ENCODE measurements at places on chromosomes 3 and 15.

DNA sequence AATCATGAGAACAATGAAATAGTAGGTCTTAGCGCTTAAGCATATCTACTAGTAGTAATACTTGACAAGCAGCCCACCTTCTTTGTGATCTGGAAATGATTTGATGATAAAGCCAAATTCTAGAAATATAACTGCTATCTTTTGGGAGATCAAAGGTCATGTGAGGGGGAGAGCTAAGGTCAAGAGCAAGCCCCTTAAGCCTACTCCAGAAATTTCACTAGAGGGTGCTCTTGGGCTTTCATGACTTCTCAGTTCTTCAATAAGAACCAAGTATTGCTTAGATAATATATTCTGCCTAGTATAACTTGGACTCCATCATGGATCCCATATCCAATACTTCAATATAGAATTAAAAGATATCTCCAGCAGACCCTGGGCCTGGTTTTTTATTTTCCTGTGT lies 319.6 kb downstream of the ZBTB20 start:
- no peak for DNase-seq

- DNase-seq, result no peak
Measured at GRCh38 chr3:66099541-66100065, 60.9 kb upstream of the MAGI1 start.

DNA sequence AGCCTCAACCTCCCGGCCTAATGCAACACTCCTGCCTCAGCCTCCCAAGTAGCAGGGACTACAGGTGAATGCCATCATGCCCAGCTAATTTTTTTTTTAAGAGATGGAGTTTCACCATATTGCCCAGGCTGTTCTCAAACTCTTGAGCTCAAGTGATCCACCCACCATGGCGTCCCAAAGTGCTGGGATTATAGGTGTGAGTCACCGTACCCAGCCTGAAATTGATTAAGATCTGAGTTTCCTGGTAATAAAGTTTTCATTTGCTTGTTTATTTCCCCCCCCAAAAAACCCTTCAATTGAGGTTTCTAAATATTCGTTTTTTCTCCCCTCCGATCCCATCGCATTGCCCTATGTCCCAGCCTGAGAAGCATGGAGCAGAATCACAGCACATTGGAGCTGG lies 39.0 kb downstream of the HES1 start:
- no peak for DNase-seq

GRCh38 chr3:180617049-180617448 lies 15.1 kb downstream of the TTC14 start:
- no peak for DNase-seq

DNA sequence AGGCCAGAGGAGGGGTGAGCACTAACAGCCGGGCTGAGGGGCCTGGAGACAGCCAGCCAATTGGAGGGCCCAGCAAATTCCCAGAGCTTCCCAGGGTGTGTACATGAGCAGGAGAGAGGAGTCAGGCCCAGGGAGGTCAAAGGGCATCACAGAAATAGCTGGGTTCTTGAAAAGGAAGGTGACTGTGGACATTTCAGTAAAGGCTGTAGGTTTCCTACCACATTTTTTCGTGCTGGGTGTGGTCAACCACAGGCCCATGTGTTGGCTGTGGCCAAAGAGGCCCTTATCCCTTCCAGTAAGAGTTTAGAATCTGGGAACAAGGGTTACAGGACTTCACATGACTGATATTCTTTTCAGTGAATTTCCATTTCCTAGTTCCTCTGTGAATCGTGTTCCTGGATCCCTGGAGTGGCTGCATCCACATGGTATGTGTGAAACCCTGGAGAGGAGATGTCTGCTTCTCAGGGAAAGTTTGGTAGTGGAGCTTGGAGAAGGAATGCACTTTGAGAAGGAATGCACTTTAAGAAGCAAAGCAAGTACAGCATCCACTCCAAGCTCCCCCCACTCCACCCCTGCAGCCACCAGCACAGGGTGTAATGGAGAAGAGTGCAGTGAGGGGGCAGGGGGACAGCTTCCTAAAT lies 73.2 kb upstream of the HEG1 start:
- DNase-seq, result no peak

DNA sequence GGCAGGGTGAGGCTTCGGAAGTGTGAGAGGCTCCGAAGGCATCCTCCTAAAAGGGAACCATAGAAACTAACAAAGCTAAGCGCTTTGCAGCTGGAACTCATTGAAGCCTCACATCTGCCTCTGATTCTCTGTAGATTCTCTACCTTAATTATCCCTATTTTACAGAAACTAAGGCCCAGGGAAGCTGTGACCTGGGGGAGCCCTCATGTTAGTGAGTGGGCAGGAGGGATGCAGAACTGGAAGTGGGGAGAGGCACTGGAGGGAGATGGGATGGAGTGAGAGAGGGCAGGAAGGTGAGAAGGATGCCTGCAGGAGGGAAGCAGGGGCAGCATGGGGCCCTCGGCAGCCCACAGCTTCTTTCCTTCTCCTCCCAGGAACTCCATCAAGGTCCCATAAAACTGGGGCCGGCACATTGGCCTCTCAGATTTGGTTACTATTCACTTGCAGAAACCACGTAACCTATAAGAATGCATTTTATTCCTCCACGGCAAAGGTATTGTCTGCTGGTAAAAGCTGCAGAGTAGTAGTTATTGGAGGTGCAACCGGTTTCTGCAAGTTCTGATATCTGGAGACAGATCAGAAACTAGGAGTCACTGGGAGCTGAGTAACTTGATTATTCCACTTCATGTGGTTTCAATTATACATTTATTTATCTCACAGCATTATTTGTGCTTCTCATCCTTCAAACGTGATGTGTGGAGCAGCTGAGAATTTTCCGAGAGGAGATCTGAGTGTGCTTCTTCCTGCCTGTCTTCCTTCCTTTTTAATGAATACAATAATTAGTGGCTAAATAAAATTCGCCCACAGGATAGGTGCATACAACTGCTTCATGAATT lies 24.0 kb upstream of the CHCHD6 start:
- DNase-seq, result no peak

GRCh38 chr15:69513450-69513960 lies 60.9 kb downstream of the RPLP1 start:
- DNase-seq, result no peak

GRCh38 chr3:159250961-159251360 lies 449.1 kb downstream of the MFSD1 start:
- no peak for DNase-seq

- no peak for DNase-seq
Measured at GRCh38 chr3:13016083-13016720, 57.0 kb downstream of the IQSEC1 start.

DNA sequence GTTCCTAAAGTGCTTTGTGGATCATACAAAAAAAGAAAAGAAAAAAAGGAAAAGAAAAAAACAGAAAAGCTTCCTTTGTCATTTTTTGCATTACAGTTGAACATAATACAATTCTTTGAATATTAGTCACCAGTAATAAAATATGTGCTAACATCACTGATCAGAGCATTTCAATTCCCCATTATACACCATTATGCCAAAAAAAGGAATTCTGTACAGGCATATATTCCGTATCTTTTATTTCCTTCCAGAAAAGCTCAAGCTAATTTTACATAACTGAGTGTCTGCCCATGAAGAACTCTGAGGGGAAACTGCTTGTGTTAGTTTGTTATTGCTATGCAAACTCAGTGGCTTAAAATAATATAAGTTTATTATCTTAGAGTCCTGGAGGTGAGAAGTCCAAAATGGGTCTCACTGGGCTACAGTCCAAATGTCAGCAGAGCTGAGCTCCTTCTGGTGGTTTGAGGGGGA lies 377.9 kb downstream of the GAP43 start:
- DNase-seq, result no peak

- DNase-seq, result no peak
Measured at GRCh38 chr15:74041311-74041756, 41.0 kb downstream of the GOLGA6A start.

GRCh38 chr3:105822171-105823123 lies 46.4 kb downstream of the CBLB start:
- no peak for DNase-seq

DNA sequence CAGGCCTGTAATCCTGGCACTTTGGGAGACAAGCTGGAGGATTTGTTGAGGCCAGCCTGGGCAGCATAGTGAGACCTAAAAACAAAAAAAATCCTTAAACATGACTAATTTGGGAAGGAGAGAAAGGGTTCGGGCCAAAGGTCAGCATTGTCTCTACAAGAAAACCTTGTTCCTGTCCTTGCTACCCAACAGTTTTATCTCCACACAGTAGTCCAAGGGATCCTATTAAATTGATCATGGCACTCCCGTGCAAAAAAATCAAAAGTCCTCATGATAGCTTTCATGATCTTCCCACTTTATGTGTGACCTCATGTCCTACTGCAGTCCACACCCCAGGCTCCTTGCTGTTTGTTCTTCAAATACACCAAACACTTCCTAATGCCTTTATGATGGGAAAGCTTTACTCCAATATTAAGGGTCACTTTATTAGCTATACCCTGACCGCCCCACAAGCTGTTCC lies 4.2 kb downstream of the RPL15 start:
- no peak for DNase-seq

GRCh38 chr15:70268698-70269251 lies 171.1 kb upstream of the TLE3 start:
- no peak for DNase-seq

DNA sequence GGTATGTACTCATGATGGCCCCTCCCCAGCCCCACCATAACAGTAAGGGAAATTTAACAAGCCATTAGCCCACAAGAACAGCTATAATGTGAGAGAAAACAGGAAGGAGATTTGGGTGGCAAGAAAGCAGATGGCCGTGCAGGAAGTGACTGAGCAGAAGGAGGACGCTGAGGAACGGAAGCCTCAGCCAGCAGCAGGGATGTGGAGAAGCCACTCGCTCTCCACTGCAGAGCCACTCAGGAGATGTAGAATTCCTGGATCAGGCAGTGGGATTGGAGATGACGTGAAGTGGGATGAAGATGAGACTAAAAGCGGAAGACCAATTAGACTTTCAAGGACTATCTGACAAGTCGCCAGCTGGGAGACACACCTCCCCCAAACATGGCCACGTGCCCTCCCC lies 31.2 kb downstream of the PRR23E start:
- DNase-seq, result no peak

- no peak for DNase-seq
Measured at GRCh38 chr3:11591391-11592282, 52.1 kb downstream of the VGLL4 start.

GRCh38 chr15:33374226-33374914 lies 63.6 kb downstream of the RYR3 start:
- no peak for DNase-seq

- DNase-seq, result no peak
Measured at GRCh38 chr3:133979553-133979952, 50.2 kb downstream of the SLCO2A1 start.

DNA sequence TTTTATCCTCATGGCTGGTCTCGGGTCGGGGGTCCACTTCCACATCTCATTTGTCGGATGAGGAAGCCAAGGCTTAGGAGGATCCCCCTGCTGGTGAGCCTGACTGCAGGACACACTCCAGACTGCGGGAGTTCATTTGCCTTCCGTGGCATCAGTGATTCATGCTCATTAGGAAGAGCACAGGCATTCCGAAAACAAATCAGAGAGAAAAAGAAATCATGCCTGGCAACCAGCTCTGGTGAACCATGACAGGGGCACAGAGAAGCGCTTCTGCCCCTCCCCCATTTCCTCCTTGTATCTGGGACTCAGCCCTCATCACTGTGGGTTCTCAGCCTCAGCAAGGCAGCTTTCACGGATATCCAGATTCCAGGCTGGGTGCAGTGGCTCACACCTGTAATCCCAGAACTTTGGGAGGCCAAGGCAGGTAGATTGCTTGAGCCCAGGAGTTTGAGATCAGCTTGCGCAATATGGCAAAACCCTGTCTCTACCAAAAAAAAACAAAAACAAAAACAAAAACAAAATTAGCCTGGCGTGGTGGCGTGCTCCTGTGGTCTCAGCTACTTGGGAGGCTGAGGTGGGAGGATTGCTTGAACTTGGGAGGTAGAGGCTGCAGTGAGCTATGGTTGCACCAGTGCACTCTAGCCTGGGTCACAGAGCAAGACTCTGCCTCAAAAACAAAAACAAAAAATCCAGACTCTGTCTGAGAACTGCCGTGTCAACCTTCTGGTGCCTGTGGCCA lies 28.4 kb downstream of the IRAK2 start:
- DNase-seq, result no peak

- DNase-seq, result no peak
Measured at GRCh38 chr3:135678386-135678785, 287.1 kb upstream of the PPP2R3A start.

- DNase-seq, result no peak
Measured at GRCh38 chr15:70955151-70955550, 62.5 kb downstream of the LRRC49 start.

- DNase-seq, result no peak
Measured at GRCh38 chr15:101306341-101307047, 11.4 kb upstream of the SNRPA1 start.

Data from stimulated activated CD8-positive, alpha-beta memory T cell treated with anti-CD3 and anti-CD28 coated beads, Interleukin-4, amount 100 ng/mL, for 4 hours (primary cell).